AG09309 (cell line): ENCODE measurements at places on chromosomes 6 and 20.

DNA sequence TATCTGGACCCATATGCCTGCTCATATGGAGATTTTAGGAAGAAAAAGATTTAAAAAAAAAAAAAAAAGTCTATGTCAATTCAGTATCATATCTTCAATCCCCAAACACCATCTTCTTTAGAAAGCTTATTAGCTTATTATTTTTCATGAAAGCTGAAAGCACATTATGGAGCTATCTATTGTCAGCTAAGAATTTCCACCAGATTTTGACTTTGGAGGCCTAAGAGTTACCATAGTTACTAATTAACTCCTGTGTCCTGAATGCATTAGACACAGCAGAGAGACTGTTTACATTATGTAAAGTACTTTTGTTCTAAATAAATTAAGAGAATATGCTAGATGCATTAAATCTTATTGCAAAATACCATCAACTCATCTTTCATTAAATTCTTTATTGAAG lies 255.5 kb upstream of the NRSN1 start:
- DNase-seq: no peak

DNA sequence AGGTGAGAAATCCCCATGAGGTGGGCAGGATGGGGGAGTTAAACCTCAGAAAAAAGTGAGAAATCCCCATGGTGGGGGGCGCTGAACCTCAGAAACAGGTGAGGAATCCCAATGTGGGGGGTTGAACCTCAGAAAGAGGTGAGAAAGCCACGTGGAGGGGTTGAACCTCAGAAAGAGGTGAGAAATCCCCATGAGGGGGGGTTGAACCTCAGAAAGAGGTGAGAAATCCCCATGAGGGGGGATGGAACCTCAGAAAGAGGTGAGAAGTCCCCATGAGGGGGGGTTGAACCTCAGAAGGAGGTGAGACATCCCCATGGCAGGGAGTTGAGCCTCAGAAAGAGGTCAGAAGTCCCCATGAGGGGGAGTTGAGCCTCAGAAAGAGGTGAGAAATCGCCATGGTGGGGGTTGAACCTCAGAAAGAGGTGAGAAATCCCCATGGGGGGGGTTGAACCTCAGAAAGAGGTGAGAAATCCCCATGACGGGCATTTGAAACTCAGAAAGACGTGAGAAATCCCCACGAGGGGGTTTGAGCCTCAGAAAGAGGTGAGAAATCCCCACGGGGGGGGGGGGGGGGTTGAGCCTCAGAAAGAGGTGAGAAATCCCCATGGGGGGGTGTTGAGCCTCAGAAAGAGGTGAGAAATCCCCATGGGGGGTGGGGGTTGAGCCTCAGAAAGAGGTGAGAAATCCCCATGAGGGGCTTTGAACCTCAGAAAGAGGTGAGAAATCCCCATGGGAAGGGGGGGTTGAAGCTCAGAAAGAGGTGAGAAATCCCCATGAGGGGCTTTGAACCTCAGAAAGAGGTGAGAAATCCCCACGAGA lies 14.3 kb upstream of the GOPC start:
- DNase-seq: no peak

GRCh38 chr20:54512694-54513093 lies 37.3 kb downstream of the DOK5 start:
- DNase-seq: no peak

DNA sequence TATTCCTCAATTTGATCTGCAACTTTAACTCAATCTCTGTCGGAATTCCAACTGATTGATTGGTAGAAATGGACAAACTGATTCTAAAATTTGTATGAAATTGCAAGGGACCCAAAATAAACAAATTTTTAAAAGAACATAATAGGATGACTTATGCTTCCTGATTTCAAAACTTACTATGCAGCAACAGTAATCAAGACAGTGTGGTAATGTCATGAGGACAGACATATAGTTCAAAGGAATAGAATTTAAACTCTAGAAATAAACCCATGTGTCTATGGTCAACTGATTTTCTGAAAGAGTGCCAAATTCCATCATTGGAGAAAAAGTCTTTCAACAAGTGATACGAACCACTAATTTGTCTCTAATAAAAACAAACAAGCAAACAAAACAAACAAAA lies 1320.1 kb upstream of the GJE1 start:
- DNase-seq: no peak

- DNase-seq: no peak
Measured at GRCh38 chr6:18795726-18796125, 408.6 kb downstream of the RNF144B start.
